NCI-H1417 (cell line): ENCODE measurements at places on chromosomes 11 and 22.

GRCh38 chr11:67611165-67611564 is 4.4 kb downstream of the NDUFV1 start:
- no peak for DNase-seq

GRCh38 chr11:106021181-106021966 is 666 bp downstream of the MSANTD4 start:
- DNase-seq = no peak

GRCh38 chr11:123072332-123072761 is 10.4 kb upstream of the HSPA8 start:
- peak; percentile 18 for DNase-seq

GRCh38 chr11:96906476-96906875 is 516.7 kb downstream of the JRKL start:
- no peak for DNase-seq

GRCh38 chr11:36151933-36152580 is 137.2 kb downstream of the COMMD9 start:
- DNase-seq = no peak

- DNase-seq = no peak
These were observed 14.4 kb downstream of the ARHGEF12 start for GRCh38 chr11:120350637-120351036.

DNA sequence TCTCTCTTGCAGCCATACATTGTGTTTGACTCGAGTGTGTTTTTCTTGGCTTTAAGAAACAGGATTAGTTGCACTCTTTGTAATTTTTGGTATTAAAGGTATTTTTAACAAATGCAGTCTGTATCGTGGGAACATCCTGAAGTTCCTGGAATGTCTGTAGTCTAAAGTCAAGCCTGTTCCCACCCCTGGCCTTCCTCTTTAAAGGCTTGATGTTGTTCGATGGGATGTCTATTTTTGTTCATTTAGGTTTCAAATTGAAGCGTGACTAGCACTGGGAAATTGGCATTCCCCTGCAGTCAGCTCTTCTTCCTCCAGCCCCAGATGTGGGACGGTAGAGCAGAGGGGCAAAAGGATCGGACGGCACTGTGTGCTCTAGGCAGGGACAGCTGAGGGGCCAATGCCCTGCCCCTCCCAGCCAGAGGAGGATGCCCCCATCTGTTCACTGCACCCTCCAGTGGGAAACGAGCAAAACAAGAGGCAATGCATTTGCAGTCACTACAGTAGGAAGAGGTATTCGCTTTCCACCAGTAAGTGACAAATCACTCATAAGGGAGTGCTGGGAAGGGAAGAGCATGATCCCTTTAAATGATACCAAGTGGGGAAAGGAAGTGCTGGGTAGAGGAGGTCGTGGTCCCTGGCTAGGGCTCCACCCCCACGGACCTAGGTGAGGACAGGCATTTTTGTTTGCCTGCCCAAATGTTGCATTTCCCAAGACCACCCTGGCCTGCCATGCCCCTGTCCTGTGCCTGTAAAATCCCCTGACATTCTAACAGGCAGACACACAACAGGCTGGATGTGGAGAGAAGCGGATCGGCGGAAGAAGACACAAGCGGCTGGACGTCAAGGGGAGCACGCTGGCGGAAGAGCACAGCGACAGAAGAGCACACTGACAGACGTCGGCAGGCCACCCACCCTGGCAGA is 47.4 kb upstream of the SEPTIN5 start:
- no peak for DNase-seq

DNA sequence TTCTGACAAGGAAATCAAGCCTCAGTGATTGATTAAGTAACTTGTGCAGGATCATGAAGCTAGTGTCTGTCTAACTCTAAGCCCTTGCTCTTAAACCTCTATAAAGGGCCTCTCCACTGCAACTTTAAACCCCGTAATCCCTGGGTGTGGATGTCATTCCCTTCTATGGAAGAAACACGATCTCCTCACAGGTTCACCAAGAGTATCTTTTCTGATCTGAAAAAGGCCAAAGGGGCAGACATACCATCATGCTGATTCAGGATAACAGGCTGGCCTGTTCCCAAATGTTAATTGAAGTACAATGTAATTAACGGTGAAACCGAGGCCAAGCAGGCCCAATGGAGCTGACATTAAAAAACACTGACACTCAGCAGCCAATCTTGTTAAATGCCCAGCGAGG is 17.1 kb downstream of the TTC12 start:
- DNase-seq = peak; percentile 41

- DNase-seq = no peak
These were observed 507.6 kb downstream of the INSC start for GRCh38 chr11:15622231-15622890.
